Stimulated activated CD8-positive, alpha-beta memory T cell treated with anti-CD3 and anti-CD28 coated beads, Interleukin-15, amount 100 ng/mL, for 1 hour (primary cell): ENCODE measurements at places on chromosomes 1 and 21.
A peak's percentile ranks its signal among the peaks of the same experiment; 100 is the strongest.

DNA sequence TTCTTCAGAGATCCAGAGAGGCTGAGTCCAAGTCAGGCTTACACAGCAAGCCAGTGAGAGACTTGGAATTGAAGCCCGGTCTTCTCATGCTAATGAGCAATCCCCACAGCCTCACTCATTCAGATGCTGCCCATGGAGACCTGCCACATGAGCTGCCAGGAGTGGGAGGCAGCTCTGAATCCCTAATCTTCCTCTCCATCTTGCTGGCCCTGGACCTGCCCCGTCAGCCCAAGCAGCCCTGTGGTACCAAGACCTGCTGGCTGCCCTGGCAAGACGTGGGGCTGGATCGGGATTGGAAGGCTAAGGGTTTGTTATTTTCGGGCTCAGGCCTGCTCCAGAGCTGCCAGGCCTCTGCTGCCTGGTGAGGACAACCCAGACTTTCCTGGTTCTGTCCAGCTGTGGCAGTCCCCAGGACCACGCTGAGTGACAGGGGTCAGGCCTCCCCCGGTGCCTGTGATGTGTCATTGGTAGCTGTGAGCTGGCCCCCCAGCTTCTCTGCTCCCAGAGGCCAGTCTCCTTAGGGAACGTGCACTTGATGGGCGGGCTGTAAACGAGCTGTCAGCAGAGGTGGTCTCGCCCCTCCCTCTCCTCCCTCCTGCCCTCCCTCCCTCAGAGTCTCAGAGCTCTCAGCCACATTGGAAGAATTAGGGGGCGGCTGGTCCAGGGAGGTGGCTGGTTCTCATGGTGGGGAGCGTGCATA, 135.0 kb downstream of the FOXD2 start:
- DNase-seq = no peak

- no peak for DNase-seq
Observed at GRCh38 chr21:38257667-38258066, 876 bp downstream of the KCNJ15 start.

- no peak for DNase-seq
Observed at GRCh38 chr1:78645723-78646122, 3.9 kb upstream of the IFI44 start.

- no peak for DNase-seq
Observed at GRCh38 chr1:21241771-21242581, 48.3 kb downstream of the ECE1 start.

GRCh38 chr1:9626201-9626608, 25.3 kb upstream of the PIK3CD start:
- DNase-seq = no peak

GRCh38 chr1:11645670-11646265, 8.5 kb downstream of the FBXO2 start:
- DNase-seq = peak; percentile 72

GRCh38 chr21:45078371-45078770, 4.0 kb downstream of the ADARB1 start:
- DNase-seq = no peak

DNA sequence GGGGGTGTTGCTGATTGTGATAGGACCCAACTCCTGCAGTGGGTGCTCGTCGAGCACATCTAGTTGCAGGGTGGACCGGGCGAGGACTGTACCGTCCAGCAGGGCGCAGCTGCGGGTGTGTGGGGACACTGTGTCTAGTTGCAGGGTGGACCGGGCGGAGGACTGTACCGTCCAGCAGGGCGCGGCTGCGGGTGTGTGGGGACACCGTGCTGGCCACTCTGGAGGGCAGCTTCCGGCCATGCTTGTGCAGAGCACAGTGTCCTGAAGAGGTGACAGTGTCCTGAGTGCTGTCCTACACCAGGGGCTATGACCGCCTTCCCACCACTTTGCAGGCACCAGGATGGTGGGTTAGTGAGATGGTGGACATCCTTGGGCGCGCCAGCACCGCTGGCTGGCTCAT, 4.6 kb upstream of the TRPM2 start:
- DNase-seq = no peak

- DNase-seq = no peak
Observed at GRCh38 chr1:212853658-212854057, 4.4 kb upstream of the FLVCR1 start.

- peak; percentile 31 for DNase-seq
Observed at GRCh38 chr1:147641695-147642592, 28.4 kb downstream of the ACP6 start.

DNA sequence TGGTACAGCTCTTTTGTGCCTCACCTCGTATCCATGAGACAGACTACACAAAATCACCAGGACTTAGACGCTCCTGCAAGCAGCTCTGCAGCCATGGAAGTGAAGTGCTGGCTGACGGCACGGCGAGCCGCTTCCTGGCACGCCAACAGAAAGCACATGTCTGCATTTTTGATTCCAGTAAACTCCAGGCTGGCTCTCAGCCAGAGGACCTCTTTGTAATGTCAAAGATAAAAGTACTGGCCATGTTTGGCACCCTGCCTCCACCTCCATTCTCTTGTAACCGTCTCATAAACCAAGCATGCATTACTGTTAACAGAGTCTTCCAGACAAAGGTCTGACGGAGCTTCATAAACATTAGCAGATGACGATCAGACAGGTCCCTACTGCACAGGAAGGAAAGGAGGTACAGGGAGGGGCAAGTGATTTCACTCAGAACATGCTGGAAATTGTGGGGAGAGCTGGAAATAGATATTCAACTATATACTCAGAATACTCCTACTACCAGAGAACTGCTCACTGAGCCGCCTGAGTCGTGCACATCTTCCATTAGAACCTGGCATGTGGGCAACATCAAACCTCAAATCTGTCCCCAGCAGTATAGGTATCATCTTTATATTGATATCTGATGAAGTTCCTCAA, 632.0 kb downstream of the SMYD3 start:
- no peak for DNase-seq

GRCh38 chr1:229385853-229386456, 43.1 kb upstream of the CCSAP start:
- DNase-seq = no peak

GRCh38 chr1:178959543-178960460, 65.9 kb upstream of the FAM20B start:
- DNase-seq = no peak

DNA sequence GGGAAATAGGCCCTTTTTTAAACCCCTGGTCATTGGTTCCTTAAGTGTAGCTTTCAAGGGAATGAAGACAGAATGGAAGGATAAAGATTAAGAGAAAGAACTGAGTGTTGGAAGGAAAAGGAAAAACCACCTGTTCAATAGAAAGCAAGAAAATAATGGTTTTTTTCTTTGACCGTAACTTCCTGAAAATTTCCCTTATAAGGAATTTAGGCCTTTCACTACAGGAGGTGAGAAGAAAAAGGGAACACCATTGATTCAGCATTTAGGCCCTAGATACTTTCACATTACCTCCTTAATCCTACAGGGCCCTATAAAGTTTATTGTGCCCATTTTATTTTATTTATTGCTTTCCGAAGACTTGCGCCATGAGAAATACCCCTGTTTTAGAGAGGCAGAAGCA, 18.9 kb downstream of the KPNA6 start:
- no peak for DNase-seq

DNA sequence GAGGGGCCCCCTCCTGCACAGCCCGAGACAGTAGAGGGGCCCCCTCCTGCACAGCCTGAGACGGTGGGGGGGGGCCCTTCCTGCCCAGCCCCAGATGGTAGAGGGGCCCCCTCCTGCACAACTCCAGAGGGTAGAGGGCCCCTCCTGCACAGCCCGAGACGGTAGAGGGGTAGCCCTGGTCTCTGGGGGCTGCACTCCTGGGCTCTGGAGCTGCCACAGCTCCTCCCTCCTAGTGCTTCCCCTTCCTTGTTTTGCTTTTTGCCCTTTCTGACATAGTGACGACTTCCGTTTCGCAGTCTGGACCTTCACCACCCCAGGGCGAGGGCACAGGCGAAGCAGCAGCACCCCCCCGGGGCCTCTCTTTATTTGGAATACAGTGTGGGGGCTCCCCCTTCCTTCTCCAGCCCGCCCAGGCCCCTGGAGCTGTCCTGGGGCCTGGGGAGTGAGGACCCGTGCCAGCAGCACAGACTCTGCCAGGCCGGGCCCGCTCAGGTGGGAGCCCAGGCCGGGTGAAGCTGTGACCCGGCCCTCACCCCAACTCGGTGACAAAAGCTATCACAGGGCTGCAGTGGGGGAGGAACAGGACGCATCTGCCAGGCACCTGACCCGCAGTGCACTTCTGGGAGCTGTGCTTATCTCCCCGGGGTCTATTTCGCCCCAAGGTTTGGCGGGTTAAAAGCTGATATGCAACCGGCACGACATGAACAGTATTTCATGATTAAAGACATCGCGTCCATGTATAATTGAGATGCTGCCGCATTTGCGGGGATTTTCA, 1.1 kb upstream of the PRXL2B start:
- peak; percentile 35 for DNase-seq

DNA sequence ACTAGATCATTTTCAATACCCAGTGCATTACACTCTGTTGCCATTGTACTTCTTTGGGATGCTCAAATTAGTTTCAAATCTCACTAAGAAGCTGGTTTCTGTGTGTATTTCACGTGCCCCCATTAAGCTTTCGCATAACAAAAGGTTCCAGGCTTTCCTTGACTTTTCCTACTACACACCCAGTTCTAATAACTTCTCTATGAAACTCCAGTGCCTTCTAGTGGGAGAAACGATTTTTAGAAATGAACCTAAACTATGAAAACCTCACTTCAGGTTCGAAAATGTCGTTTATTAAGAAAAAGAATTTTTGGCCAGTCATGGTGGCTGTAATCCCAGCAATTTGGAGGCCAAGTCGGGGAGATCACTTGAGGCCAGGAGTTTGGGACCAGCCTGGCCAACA, 2.8 kb downstream of the CFHR4 start:
- DNase-seq = no peak

GRCh38 chr1:111214074-111214801, 13.3 kb upstream of the CHI3L2 start:
- DNase-seq = no peak

DNA sequence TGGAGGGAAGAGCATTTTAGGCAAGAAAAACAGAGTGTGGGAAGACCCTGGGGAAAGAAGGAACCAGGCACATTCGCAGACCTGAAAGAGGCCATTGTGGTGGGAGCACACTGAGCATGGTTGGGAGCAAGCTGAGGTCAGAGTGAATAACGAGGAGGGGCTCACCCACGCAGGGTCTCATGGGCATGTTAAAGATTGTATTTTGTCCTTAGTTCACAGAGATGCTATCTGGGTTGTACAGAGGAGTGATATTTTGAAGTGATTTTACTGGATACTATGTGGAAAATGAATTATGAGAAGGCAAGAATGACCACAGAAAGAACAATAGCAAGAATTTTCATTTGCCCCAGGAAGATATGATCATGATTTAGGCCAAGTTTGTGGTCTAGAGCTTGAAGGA, 578.3 kb upstream of the NR5A2 start:
- no peak for DNase-seq

DNA sequence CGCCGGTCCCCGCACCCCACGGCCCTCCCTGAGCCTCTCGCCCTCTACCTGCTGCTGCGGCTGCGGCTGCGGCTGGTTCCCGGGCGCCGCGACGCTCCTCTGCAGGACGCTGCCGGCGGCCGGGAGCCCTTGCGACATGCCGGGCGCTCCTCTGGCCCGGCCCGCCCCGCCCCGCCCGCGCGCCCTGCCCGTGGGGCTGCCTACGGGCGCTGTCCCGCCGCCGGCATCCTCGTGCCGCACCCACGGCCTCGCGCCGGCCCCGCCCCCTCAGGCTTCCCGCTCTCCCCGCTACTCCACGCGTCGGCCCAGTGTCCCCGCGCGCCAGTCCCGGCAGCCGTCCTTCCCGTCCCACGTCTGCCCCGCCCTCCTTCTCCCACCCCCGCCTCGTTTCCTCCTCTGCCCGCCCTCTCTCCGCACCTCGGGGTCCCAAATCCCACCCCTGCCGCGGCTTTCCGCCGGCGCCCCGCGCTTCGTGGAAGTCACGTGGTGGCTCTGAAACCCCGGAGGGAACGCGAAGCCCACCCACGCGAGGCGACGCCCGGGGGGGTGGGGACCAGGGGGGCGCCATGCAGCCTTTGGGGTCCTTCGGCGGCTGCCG, at the start of gene BATF3:
Gene BATF3 (minus strand): TSS at position 216 of the 598 bp plus-strand sequence. CDS start 78 bp downstream, at position 138.
- no peak for DNase-seq

GRCh38 chr1:206658264-206658980, 23.1 kb downstream of the DYRK3 start:
- no peak for DNase-seq

- no peak for DNase-seq
Observed at GRCh38 chr1:173224280-173224892, 17.3 kb upstream of the TNFSF4 start.

GRCh38 chr21:27564684-27565301, 597.9 kb upstream of the ADAMTS5 start:
- no peak for DNase-seq

GRCh38 chr1:236705771-236706170, 19.5 kb downstream of the ACTN2 start:
- no peak for DNase-seq

DNA sequence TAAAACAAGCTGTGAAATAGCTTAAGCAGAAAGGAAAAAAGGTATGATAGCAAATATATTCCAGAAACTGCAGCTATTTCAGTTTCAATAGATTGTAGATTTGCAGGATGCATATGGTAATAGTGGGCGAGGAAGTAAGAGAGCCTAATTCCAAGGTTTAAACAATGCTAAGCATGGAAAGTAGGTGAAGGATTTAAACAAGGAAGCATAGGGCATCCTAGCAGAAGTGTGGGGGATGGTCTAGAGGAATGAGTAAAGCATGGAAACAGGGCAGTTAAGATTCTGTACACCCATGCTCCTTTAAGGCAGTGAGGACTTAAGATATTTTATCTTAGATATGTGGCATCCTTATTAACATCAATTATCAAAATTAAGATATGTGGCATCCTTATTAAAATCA, 2.6 kb downstream of the IVNS1ABP start:
- no peak for DNase-seq

GRCh38 chr1:187714470-187714869, 885.7 kb downstream of the PLA2G4A start:
- DNase-seq = no peak

DNA sequence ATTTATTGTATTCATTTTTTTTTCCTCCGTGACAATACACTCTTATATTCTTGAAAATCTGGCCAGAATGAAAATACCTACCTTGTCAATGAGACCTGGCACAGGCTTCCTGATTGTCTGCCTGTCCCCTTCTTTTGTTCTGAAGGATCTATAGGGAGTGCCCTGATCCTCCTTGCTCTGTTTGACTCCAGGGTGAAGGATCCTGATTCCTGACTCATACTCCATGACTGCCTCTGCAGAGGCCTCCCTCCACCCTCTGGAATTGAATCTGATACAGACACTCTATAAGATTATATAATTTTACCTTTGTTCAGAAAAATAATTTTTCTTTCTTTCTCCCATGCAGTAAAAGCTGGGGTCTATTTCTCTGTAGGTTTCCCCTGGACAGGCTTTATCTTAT, 116.2 kb downstream of the HMCN1 start:
- no peak for DNase-seq

- no peak for DNase-seq
Observed at GRCh38 chr1:210437781-210438180, 109.1 kb downstream of the HHAT start.
